AG08395 (cell line): ENCODE measurements at places on chromosomes 16 and 17.

DNA sequence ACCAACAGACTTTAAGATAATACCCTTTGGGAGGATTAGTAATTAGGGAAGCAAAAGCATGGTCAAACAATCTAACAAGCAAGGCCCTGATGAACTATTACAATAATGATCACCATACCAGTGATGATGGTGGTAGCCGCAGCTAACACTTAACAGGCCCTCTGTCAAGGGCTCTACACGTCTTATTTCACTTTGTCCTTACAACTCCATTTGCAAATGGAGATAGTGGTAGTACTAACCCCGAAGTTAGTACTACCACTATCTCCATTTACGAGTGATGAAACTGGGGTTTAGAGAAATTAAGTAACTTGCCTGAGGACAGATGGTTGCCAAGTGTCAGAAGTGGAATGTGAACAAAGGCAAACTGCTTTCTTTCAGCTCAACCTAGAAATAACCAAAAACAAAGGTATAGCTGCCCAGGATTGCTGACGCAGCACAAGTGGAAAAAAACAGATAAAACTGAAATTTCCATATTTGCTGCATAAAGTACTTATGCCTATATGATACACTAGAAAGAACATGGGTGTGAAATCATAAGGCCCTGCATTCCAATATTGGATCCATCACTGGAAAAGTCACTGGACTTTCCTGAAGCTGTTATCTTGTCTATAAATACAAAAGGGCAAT lies 24.6 kb downstream of the CEP112 start:
- no peak for DNase-seq

- DNase-seq = peak; percentile 89
Measured at GRCh38 chr17:77322514-77323412, 182.0 kb downstream of the SEC14L1 start.

- DNase-seq = no peak
Measured at GRCh38 chr16:27353853-27354252, 40.1 kb downstream of the IL4R start.

- no peak for DNase-seq
Measured at GRCh38 chr16:68481636-68482035, 33.3 kb upstream of the SMPD3 start.

DNA sequence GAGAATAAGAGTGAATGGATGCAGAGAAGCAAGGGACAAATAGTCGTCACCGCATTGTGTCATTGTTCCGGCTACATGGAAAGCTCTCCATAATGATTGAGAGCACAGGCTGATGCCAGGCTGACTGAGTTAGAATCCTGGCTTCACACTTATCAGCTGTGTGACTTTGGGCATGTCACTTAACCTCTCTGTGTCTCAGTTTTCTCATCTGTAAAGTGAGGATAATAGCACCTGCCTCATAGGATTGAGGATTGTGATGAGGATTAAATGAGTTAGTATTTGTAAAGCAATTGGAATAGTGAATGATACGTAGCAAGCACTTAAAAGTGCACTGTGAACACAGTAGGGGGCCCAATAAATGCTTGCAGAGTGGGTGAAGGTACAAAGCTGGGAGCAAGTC lies 45.7 kb upstream of the LYRM9 start:
- no peak for DNase-seq

GRCh38 chr16:71303938-71304337 lies 14.7 kb upstream of the CMTR2 start:
- DNase-seq = no peak

DNA sequence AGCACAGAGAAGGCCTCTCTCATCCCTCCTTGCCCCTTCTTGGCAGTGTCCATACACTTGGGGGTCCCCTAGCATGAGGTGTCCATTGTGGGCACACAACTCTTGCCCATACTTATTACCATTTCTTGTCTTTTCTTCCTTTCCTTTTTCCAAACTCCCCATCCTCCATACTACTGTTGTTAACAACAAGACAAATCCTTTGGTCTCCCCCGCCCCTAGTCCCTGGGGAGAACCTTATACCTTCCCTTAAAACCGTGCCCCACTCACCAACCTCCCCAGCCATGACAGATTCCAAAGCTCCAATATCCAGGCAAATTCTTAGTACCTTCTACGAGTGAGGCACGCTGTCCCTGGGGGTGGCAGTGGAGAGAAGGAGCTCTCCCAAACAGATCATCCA lies 82.9 kb downstream of the GAS7 start:
- no peak for DNase-seq

DNA sequence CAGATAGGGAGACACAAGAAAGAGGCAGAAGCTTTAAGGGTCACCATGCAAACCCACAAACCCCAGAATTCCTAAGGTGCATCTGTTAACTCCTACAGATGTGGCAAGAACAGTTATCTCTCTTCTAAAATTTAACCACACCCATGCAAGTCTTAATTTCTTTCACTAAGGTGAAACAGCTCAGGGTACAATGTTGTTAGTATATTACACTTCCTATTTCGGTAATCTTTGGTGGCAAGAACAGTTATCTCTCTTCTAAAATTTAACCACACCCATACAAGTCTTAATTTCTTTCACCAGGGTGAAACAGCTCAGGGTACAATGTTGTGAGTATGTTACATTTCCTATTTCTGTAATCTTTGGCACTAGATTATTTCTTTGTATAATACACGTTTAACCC lies 6.6 kb downstream of the CCL23 start:
- no peak for DNase-seq

GRCh38 chr16:85316944-85317343 lies 204.7 kb upstream of the CIBAR2 start:
- no peak for DNase-seq

DNA sequence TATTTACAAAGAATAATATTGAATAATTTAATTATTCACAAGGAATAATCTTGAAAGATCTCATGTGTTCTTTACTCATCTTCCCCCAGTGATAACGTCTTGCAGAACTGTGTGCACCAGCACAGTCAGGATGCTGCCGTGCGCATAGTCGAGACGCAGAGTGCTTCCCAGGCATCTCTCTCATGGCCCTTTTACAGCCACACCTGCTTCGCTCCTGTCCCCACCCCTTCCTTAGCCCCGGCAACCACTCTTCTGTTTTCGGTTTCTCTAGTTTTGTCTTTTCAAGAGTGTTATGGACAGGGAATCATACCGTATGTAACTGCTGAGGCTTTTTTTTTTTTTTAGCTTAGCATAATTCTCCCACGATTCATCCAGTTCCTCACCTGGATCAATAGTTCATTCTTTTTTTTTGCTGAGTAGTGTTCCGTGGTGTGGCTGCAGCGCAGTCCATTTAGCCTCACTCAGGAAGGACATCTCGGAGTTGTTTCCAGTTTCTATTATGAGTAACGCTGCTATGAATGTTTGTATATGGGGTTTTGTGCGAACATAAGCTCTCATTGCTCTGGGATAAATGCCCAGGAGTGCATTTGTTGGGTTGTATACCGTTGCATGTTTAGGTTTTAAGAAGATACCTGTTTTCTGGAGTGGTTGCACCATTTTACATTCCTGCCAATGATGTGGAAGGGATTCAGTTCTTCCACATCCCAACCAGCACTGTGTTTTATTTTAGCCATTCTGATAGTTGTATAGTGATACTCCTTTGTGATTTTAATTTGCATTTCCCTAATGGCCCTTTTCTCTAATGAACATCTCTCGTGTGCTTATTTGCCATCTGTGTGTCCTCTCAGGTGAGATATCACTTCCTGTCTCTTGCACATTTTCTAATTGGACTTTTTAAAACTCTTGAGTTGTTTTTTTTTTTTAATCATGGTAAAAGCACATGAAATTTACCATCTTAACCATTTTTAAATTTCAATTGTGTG lies 47.6 kb downstream of the SEC14L1 start:
- DNase-seq = no peak

DNA sequence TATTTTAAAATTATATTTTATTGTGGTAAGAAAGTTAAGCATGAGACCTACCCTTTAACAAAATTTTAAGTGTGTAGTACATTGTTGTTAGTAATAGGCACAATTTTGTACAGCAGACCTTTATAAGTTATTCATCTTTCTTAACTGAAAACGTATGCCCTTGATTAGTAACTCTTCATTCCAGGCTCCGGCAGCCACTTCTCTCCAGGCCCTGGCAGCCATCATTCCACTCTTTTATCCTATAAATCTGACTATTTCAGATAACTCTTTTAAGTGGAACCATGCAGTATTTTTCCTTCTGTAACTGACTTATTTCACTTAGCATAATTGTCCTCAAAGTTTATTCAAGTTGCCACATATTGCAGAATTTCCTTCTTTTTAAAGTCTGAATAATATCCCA lies 348.2 kb downstream of the CDH11 start:
- DNase-seq = no peak
